ENCODE measurements at places on chromosomes 7 and 10.
A peak's percentile ranks its signal among the peaks of the same experiment; 100 is the strongest.

GRCh38 chr7:125218076-125218475 lies 288.5 kb upstream of the POT1 start:
- no peak for DNase-seq

DNA sequence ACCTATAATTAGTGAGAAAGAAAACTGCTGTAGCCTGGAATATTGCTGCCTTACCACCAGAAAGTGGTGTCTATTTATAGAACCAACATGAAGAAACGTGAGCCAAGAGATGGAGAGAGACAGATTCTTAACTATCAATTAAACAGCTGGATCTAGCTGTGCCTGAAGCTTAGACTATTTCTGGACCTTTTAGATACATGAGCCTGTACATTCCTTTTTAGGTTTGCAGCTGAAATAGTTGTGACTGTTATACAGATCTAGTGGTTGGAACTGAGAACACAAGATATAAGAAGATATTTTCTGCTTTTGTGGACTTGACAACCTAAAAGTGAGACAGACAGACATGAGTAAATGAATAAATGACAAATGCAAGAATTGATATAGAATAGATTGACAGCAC lies 73.4 kb downstream of the CDK14 start:
- DNase-seq: no peak

DNA sequence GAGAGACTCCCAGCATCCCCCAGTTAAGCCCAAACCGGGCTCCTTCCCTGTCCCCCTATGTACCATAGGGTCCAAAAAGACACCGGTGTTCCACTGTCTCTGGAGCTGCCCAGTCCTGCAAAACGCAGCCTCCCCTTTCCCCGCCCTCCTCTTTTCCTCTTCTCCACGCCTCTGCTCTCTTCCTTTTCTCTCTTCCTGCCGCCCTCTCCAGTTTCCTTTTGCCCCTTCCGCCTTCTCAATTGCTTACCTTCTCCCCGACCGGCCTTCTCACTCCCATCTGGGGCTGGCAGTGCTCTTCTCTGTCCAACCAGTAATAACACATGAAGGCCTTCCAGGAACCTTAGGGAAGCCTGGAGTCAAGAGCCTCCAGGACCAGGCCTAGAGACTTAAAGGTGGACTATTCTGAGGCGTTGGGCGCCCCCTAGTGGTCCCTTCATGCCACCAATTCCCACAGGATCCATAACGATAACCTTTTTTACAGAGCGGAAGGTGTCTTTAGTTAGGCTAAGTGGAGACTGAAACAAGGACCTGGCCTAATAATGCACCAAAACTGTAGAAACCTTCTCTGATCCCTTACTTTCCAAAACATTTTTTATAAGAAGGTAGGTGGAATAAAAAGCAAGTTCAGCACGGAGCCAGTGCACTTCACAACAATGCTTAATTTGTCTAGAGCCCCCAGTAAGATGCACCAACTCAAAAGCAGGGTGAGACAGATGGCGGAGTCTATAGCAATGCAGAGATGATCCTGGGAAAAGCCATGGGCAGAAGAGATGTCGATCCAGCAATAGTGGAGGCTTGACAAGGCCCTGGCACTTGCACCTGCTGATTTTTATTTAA lies 27.2 kb upstream of the MSRB2 start:
- peak; percentile 63 for DNase-seq

- no peak for DNase-seq
These were observed 107.5 kb downstream of the ELMO1 start for GRCh38 chr7:37341033-37341630.

GRCh38 chr10:21599582-21599981 lies 65.5 kb downstream of the MLLT10 start:
- no peak for DNase-seq

- no peak for DNase-seq
These were observed 11.2 kb upstream of the TSPAN14 start for GRCh38 chr10:80442879-80443278.

- DNase-seq: no peak
These were observed 83.5 kb downstream of the MYL10 start for GRCh38 chr7:101545441-101546190.

DNA sequence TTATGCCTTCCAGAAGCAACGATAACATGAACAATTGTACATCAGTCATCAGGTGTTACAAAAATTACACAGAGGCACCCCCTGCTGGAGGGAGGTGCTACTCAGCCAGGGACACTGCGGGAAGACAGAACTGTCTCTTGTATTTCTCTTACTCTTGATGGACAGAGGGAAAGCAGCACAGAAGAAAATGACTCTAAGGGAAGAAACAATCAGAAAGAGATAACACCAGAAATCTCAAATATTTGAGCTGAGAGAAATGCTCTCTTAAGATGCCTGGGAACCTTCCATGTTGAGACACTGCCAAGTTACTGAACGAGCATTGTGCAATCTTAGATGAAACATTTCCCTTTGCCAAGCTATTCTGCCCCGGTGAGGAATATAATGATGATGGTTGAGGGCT lies 227.6 kb upstream of the NPSR1 start:
- DNase-seq: peak; percentile 17
